Kasumi-1 (cell line): ENCODE measurements at places on chromosomes 11 and 22.

DNA sequence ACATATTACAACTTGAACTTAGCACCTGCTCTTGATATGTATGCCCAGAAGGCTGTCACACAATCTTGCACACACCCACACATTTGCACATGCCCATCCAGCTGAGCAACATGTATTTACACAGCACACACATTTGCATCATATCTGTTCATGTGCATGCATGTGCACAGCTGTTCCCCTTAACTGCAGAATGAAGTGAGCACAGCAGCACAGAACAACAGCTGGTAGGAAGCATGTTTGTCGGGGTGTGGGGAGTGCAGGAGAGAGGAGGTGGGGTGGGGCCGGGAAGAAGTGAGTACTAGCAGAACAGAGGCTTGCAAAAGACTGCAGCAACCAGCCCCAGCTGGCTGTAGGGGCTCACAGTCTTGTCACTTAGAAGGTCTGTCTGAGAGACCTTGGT lies 296.5 kb downstream of the KIRREL3 start:
- DNase-seq, result no peak

DNA sequence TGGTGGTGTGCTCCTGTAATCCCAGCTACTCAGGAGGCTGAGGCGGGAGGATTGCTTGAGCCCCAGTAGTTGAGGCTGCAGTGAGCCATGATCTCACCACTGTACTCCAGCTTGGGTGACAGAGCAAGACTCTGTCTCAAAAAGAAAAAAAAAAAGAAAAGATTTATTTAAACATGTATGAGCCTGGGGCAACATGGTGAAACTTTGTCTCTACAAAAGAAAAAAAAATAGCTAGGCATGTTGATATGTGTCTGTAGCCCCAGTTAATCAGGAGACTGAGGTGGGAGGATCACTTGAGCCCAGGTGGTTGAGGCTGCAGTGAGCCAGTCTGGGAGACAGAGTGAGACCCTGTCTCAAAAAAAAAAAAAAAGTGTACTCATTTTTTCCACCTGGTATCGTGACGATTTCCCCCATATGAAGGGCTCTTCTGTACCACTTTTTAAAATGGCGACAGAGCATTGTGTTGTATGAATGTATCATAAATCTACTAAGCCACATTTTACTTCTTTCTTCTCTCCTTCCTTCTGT lies 16.4 kb upstream of the KCTD14 start:
- no peak for DNase-seq

DNA sequence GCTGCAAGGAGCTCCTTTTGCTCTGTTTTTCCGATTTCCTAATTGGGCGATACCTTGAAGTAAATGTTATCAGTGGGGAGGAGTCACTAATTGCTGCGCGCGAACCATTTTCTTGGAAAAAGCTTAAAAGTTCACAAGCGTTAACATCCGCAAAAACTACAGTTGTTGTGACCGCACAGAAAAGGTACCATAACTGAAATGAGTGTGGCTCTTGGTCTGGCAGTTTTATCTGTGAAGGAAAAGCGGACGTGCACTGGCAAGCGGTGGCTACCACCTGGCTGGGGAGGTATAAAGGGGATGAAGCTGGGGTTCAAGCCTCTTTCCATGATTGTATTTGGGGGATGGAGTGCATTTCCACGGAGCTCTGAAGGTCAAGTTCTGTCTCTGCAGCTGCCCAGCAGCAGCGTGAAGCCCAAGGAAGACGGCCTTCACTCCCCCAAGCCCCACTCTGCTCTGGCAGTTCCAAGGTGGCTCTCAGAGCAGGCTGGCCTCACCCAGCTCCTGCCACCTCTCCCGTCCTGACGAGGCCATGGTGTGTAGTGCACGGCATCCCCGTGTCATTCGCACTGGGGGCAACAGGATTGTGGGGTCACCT lies 27.5 kb downstream of the MOV10L1 start:
- DNase-seq, result no peak

GRCh38 chr11:108398439-108398838 lies 68.9 kb downstream of the C11orf65 start:
- no peak for DNase-seq

DNA sequence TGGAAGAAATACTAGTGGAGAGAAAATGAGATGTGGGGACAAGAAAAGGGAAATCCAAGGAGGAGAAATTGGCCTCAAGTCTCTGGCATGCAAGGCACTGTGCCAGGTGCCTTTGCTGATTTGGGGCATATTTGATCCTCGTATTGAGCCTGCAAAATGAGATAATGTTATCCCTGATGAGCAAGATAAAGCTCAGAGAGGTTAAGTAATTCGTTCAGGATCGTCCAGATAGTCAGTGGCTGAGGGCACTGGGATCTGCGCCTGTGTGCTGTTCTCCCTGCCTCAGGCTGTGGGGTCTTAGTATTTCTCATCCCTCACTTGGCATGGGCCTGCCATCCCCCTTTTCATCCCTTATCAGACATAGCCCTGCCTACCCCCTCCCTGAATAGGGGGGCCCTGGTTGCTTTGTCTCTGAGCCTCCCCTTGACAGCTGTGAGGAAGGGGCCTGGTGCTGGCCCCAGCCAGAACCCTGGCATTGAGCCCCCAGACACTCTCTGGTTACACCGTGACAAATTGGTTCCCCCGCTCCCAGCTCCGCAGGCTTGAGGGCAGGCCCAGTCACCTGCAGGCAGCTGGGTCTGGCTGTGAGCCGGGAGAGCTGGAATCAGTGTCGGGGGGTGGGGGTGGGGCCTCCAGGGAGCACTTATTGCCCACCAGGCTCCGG lies 85.7 kb downstream of the NECTIN1 start:
- DNase-seq, result no peak

- no peak for DNase-seq
These were observed 31.5 kb downstream of the TRMU start for GRCh38 chr22:46366801-46367706.

GRCh38 chr11:98003606-98004371 lies 1017.0 kb upstream of the CNTN5 start:
- DNase-seq, result no peak
